ENCODE measurements at places on chromosomes 6 and 20. TPM values are rescaled to one million over a fixed set of nuclear protein-coding genes. Genes with fewer than 3 reads are reported as not detected.

SMPDL3A gene
- total RNA-seq: 57.7 TPM

MAS1 gene
- not detected for total RNA-seq

PSORS1C2 gene
- not detected for total RNA-seq

HLA-DRB1 gene
- total RNA-seq: not detected
